ENCODE measurements at places on chromosomes 2 and 18. TPM values are rescaled to one million over a fixed set of nuclear protein-coding genes. Genes with fewer than 3 reads are reported as not detected.
A peak's percentile ranks its signal among the peaks of the same experiment; 100 is the strongest.

Gene SCN9A
- 0.13 TPM for total RNA-seq

Gene MYOM1
- 2.5 TPM for total RNA-seq

Gene HRH4
- total RNA-seq, result not detected

Gene RNF144A
- total RNA-seq, result 8.3 TPM

Gene CCDC74B
- total RNA-seq, result 4.4 TPM

GRCh38 chr18:75472396-75472795 lies 44.9 kb upstream of the SMIM21 start:
- H3K36me3 ChIP-seq, result no peaks in the 10 kb centered on the region
- no peaks in the 10 kb centered on the region for H3K27me3 ChIP-seq
- H3K27ac ChIP-seq, result no peak overlapping the region
- no peak overlapping the region for H3K4me3 ChIP-seq
- DNase-seq, result no peak

- H3K4me1 ChIP-seq, result peaks cover 14% of the 10 kb centered on the region
- no peak overlapping the region for H3K4me3 ChIP-seq
- H3K36me3 ChIP-seq, result no peaks in the 10 kb centered on the region
- no peaks in the 10 kb centered on the region for H3K27me3 ChIP-seq
These were observed 44.0 kb upstream of the RPL31 start for GRCh38 chr2:100957996-100958653.

- no peak overlapping the region for H3K27ac ChIP-seq
- H3K4me1 ChIP-seq, result no peaks in the 10 kb centered on the region
- no peaks in the 10 kb centered on the region for H3K27me3 ChIP-seq
- peaks cover 10% of the 10 kb centered on the region for H3K36me3 ChIP-seq
- no peak overlapping the region for H3K4me3 ChIP-seq
- DNase-seq, result no peak
These were observed 13.6 kb downstream of the ADI1 start for GRCh38 chr2:3505771-3506170.

GRCh38 chr2:8141079-8141707 lies 540.7 kb upstream of the ID2 start:
- no peak overlapping the region for H3K4me3 ChIP-seq
- H3K27me3 ChIP-seq, result no peaks in the 10 kb centered on the region
- no peaks in the 10 kb centered on the region for H3K36me3 ChIP-seq
- no peak overlapping the region for H3K27ac ChIP-seq

- no peaks in the 10 kb centered on the region for H3K36me3 ChIP-seq
- no peak for DNase-seq
- no peak overlapping the region for H3K27ac ChIP-seq
- H3K4me1 ChIP-seq, result peaks cover 4% of the 10 kb centered on the region
- no peaks in the 10 kb centered on the region for H3K27me3 ChIP-seq
- no peak overlapping the region for H3K4me3 ChIP-seq
These were observed 60.7 kb downstream of the CDC42EP3 start for GRCh38 chr2:37610638-37611289.

GRCh38 chr18:23951206-23951605 lies 63.3 kb upstream of the TTC39C start:
- no peak for DNase-seq
- H3K36me3 ChIP-seq, result peaks cover 6% of the 10 kb centered on the region
- no peak overlapping the region for H3K4me3 ChIP-seq
- H3K27ac ChIP-seq, result no peak overlapping the region
- no peaks in the 10 kb centered on the region for H3K27me3 ChIP-seq

GRCh38 chr2:24972315-24972961 lies 683 bp upstream of the DNAJC27 start:
- DNase-seq, result no peak
- peaks cover 25% of the 10 kb centered on the region for H3K4me1 ChIP-seq
- no peaks in the 10 kb centered on the region for H3K36me3 ChIP-seq
- peak overlapping the region; percentile 93 for H3K4me3 ChIP-seq
- peak overlapping the region; percentile 98 for H3K27ac ChIP-seq

GRCh38 chr2:201904538-201905420 lies 98.4 kb downstream of the CDK15 start:
- no peak overlapping the region for H3K4me3 ChIP-seq
- peaks cover 20% of the 10 kb centered on the region for H3K27me3 ChIP-seq
- no peak overlapping the region for H3K27ac ChIP-seq
- no peaks in the 10 kb centered on the region for H3K36me3 ChIP-seq

GRCh38 chr2:22290302-22290701 lies 1094.7 kb upstream of the KLHL29 start:
- no peak overlapping the region for H3K27ac ChIP-seq
- H3K4me1 ChIP-seq, result no peaks in the 10 kb centered on the region
- H3K4me3 ChIP-seq, result no peak overlapping the region
- H3K27me3 ChIP-seq, result no peaks in the 10 kb centered on the region
- no peak for DNase-seq

GRCh38 chr2:28343184-28343942 lies 49.3 kb upstream of the FOSL2 start:
- no peaks in the 10 kb centered on the region for H3K27me3 ChIP-seq
- H3K4me1 ChIP-seq, result peaks cover 91% of the 10 kb centered on the region
- DNase-seq, result no peak
- no peak overlapping the region for H3K4me3 ChIP-seq
- H3K36me3 ChIP-seq, result no peaks in the 10 kb centered on the region

GRCh38 chr2:31382452-31383120 lies 32.0 kb downstream of the XDH start:
- H3K4me1 ChIP-seq, result no peaks in the 10 kb centered on the region
- H3K4me3 ChIP-seq, result no peak overlapping the region
- no peak overlapping the region for H3K27ac ChIP-seq
- H3K27me3 ChIP-seq, result no peaks in the 10 kb centered on the region

- no peaks in the 10 kb centered on the region for H3K27me3 ChIP-seq
- DNase-seq, result no peak
- H3K27ac ChIP-seq, result no peak overlapping the region
- H3K4me3 ChIP-seq, result no peak overlapping the region
- H3K36me3 ChIP-seq, result no peaks in the 10 kb centered on the region
These were observed 34.5 kb upstream of the LRRC30 start for GRCh38 chr18:7196421-7196820.

- no peaks in the 10 kb centered on the region for H3K27me3 ChIP-seq
- no peaks in the 10 kb centered on the region for H3K36me3 ChIP-seq
- no peak overlapping the region for H3K4me3 ChIP-seq
- H3K4me1 ChIP-seq, result no peaks in the 10 kb centered on the region
These were observed 53.4 kb upstream of the IL1RL1 start for GRCh38 chr2:102258025-102258385.

- no peaks in the 10 kb centered on the region for H3K4me1 ChIP-seq
- no peak overlapping the region for H3K4me3 ChIP-seq
- no peak overlapping the region for H3K27ac ChIP-seq
- H3K27me3 ChIP-seq, result no peaks in the 10 kb centered on the region
- DNase-seq, result no peak
These were observed 491.1 kb downstream of the NR4A2 start for GRCh38 chr2:155841442-155841841.

- no peak overlapping the region for H3K4me3 ChIP-seq
- no peaks in the 10 kb centered on the region for H3K36me3 ChIP-seq
- no peak for DNase-seq
- H3K27me3 ChIP-seq, result no peaks in the 10 kb centered on the region
These were observed 6.3 kb downstream of the KHK start for GRCh38 chr2:27092696-27093429.

DNA sequence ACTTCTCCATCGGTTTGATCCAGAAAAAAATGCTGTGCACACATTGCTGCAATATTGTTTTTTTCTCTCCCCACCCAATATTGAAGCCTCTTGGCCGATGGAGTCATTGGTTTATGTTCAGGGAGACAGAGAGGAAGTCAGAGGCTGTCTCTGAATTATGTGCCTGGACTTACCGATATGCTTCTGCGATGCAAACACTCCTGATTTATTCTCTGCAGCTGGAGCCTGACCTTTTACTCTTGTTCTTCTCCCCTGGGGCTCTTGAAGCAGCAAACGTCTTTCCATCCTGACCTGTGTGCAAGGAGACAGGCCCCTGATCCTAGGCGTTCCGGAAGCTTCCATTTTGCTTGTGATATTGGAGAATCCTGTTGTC lies 99.6 kb downstream of the PTGR3 start:
- DNase-seq, result no peak
- no peaks in the 10 kb centered on the region for H3K36me3 ChIP-seq

DNA sequence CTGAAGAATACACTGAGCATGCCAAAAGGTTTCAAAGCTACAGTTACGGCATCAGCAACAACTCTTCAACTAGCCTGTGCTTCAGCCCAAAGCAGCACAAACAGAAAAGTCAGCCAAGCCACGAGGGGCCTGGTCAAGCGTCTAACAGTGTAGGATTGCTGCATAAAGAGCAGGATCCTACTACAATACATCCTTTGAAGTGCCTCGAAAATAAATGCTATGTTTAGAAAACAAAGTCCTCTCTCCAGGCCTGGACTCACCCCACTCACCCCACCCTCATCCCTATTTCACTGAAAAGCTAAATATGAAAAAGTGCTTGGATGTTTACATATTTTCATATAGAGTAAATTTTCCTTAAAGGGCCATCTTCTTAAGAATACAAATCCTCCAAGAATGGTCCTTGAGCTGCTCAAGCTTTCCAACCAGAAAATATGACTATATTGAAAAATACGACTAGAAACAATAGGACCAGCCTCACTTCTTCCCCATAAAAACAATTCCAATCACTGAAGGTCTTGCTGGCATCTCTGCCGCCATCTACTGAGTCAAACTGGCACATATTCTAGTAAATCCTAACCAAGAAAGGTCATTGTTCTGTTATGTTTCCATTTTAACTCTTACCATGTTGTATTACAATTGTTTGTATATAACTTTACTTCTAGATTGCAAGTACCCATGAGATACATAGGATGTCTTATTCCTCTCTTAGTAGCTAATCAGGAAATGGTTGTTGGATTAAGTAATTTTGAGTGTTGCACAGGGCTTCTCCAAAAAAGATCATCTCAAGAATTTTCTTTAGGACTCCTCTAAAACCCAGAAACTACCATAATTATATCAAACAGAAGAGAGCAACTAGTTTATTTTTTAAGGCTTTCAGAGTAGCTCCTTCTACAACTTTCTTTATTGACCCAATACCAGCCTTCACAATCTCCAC lies 63.6 kb downstream of the CLHC1 start:
- no peak for DNase-seq
- no peaks in the 10 kb centered on the region for H3K27me3 ChIP-seq
- no peaks in the 10 kb centered on the region for H3K36me3 ChIP-seq
- peak overlapping the region; percentile 71 for H3K27ac ChIP-seq
- peaks cover 45% of the 10 kb centered on the region for H3K4me1 ChIP-seq
